ENCODE measurements at places on chromosomes 6 and 20.

- DNase-seq: no peak
Measured at GRCh38 chr20:34104059-34104458, 8.0 kb downstream of the EIF2S2 start.

- no peak for DNase-seq
Measured at GRCh38 chr6:37501632-37502491, 2.2 kb upstream of the CCDC167 start.

DNA sequence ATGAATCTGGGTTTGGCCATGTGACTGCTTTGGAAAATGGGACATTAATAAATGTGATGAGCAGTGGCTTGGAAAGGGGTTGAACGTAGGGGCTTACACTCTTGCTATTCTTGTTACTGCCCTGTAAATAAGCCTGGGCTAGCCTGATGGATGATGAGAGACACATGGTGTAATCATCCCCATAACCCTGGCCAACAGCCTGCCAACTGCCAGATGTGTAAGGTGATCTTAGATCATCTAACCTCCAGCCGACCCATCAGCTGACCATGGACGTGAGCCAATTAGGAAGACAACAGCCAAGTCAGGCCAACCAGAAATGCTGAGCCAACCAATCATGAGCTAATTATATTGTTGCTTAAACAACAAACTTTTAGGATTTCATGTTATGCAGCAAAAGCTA, 25.2 kb downstream of the FBXO30 start:
- DNase-seq: no peak

- DNase-seq: no peak
Measured at GRCh38 chr6:22884456-22884855, 315.1 kb downstream of the HDGFL1 start.

DNA sequence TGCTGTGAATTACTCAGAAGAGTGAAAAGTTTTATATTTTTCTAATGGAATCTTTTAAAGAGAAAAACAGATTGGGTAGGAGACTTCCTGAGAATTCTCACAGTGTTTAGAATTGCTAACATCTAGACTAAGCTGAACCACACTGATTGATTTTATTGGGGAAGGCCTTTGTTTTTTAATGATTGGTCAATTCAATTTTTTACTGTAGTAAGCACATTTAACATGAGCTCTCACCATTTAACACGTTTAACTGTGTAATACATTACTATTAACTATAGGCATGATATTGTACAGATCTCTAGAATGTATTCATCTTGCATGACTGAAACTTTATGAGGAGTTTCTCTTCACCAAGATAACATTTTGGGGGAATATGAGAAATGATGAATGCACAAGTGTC, 987.3 kb downstream of the PHF3 start:
- no peak for DNase-seq

DNA sequence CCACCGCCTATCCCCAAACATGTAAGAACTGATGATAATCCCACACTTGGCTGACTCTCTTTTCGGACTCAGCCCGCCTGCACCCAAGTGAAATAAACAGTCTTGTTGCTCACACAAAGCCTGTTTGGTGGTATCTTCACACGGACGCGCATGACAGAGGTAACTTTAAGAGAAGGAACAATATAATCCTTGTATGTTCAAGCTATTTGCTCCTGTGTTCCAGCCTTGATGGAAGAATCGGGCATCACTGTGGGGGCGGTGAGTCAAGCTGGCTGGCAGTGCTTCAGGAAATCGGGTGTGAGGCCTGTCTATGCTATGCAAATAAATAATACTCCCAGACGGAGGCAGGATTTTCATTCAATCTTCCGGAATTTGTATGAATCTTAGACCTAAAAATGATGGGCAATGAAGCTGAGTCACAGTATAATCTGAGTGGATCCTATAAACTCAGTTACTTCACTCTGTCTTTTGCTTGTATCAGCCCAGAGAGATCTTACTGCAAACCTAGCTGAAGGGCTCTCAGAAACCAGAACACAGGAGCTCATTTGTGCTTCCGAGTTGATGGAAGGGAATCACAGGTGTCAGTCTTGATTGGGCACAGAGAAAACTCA, 45.2 kb upstream of the NT5E start:
- no peak for DNase-seq

DNA sequence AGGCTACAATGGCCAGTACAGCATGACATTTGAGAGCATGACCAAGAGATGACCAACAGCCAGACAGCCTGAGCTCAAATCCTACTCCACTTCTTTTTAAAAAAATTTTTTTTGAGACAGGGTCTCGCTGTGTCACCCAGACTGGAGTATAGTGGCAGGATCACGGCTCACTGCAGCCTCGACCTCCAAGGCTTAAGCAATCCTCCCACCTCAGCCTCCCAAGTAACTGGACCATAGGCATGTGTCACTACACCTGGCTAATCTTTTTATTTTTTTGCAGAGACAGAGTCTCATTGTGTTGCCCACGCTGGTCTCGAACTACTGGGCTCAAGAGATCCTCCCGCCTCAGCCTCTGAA, 42.9 kb downstream of the NOL4L start:
- DNase-seq: no peak

GRCh38 chr20:2523919-2524708, 12.3 kb upstream of the TMC2 start:
- peak; percentile 68 for DNase-seq

GRCh38 chr20:49482621-49483017, at the start of gene KCNB1:
TSS of gene KCNB1 (minus strand) at chr20:49482668. CDS start at chr20:49482480, 188 bp downstream.
- DNase-seq: no peak

DNA sequence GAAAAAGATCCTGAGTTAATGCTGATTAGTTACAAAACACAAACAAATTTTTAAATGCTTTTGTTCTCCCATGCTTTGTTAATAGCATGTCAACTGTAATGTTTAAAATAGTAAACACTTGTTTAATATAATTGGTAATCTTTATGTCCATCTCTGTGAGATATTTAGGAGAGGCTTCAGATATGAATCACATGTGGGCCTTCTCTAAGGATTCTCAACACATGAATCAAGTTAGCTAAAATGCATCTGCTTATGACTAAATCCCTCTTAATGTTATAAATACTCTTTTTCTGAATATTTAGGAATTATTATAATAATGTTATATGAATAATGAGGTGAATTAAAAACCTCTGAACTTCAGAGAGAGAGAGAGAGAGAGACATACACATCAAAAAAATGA, 345.9 kb upstream of the MANEA start:
- DNase-seq: no peak

- DNase-seq: no peak
Measured at GRCh38 chr20:50101887-50102286, 11.1 kb downstream of the UBE2V1 start.

DNA sequence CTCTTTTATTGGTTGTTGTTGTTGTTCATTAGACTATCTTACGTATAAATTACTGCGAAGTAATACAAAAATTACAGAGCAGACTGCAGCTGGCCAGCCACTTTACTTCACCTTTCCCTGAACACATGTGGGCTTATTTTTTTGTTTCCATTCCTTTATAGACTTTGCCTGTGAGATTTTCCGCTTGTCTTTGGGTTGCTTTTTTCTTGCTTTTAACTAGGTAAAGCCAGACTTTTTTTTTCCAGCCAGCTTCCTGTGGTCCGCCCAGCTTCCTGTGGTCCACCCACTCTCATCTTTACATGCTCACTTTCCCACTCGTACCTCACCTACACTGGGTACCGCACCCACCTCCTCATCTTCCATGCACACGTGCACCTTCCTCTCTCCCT, 79.0 kb downstream of the IPCEF1 start:
- DNase-seq: no peak

Data from NCI-H1092 treated with DMSO at 0.1 percent for 48 hours (cell line).